AG04449 (cell line): ENCODE measurements at places on chromosomes 13 and 19.

DNA sequence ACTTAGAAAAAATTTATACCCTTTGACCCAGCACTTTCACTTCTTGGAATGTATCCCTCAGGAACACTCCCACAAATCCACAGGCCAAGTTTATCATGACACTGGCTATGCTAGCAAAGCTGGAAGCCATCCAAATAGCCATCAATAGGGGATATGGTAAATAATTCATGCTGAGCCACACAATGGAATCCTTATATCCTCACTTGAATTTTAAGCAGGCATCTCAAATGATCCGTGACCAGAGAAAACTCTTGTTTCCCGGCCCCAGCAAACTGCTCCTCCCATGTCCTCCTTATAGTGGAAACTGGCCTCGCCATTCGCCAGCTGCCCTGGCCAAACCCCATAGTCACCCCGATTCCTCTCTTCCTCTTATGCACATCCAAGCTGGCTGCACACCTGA, 37.6 kb downstream of the GRIK5 start:
- DNase-seq: no peak

- peak; percentile 5 for DNase-seq
Observed at GRCh38 chr13:78194904-78195639, 276.4 kb upstream of the EDNRB start.

DNA sequence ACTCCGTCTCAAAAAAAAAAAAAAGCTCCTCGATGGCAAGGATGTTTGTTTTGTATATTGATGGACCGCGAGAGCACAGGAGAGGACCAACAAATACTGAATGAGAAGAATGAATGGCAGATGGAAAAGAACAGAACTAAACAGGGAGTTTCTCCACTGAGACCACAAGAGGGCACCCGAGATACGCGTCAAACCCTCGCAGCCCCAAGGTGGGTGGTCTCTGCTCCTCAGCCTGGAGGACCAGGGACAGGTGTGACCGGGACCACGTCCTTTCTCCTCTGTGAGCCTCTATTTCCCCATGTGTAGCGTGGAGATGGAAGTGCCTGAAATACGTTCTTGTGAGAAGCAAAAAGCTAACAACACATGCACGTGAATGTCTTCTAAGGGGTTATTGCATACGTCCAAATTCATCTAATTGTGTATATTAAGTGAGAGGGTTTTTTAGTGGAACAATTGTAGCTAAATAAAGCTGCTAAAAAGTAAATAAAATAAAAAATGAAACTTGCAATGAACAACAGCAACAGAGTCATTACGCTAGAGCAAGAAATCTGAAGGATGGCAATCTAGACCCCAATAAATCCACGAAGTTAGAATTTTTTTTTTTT, 8.3 kb upstream of the CDC42EP5 start:
- DNase-seq: no peak

DNA sequence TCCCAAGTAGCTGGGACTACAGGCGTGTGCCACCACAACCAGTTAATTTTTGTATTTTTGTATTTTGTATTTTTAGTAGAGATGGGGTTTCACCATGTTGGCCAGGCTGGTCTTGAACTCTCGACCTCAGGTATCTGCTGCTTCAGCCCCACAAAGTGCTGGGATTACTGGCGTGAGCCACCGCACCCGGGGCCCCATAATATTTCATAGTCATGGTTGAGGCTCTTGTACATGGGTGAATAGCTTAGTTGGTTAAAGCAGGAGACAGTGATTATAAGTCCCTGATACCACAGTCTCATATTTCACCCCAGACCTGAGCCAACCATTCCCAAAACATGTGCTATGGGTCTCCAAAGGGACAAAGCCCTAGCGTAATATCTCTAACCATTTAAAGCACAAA, 26.1 kb downstream of the MBNL2 start:
- DNase-seq: no peak

- no peak for DNase-seq
Observed at GRCh38 chr13:81610644-81611043, 1269.7 kb upstream of the SPRY2 start.

- no peak for DNase-seq
Observed at GRCh38 chr19:47094557-47095475, 18.8 kb downstream of the ZC3H4 start.

- no peak for DNase-seq
Observed at GRCh38 chr13:111343186-111343805, 22.9 kb downstream of the TEX29 start.

GRCh38 chr19:3387645-3388589, 21.5 kb downstream of the NFIC start:
- DNase-seq: no peak

DNA sequence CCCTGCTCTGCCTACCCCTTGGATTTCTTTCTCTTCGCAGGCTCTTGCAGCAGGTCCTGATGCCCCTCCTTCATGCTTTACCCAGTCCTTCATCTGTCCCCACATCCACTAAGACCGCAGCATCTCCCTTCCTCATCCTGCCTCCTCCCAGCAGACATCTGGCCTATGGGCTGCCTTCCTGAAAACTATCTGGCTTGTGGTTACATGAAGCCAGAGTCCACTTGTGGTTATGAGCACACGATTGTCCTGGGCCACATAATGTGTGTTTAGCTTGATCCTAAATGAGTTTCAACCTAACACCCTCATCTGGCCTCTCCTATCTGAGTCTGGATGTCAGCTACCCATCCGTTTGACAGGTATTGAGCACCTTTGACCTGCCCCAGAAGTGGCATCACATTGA, 5.5 kb upstream of the ZNF175 start:
- no peak for DNase-seq

DNA sequence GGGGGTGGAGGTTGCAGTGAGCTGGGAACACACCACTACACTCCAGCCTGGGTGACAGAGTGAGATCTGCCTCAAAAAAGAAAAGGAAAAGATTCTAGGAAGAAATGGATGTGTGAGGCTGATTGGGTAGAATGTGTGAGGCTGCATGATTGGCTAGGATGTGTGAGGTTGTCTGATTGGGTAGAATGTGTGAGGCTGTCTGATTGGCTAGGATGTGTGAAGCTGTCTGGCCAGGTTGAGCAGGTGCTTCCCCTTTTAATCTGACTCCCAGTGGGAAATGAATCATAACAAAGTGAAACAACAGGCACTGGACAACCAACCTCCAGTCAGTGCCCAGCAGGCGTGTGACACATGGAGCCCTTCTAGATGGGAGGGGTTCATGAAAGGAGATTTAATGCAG, 14.7 kb downstream of the C13orf46 start:
- DNase-seq: no peak

GRCh38 chr13:23623394-23623793, 53.2 kb downstream of the TNFRSF19 start:
- no peak for DNase-seq

- no peak for DNase-seq
Observed at GRCh38 chr19:16355293-16356043, 30.8 kb downstream of the KLF2 start.

DNA sequence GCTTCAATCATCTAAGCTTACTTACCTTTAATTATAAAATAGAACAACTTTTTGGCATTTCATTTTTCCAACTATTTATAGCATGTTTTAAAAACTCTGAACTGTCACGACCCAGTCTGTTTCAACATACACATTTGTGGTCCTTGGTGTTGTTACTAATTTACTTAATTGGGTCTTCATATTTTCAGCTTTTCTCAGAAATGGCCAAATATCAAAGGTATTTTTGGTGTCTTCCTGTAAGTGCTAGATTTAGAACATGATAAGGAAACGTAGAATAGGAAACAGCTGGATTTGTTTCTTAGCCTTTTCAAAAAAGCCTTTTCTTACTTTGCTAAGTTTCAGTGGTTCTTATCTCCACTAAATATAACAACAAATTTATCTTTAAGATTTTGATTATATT, 11.4 kb downstream of the LPAR6 start:
- DNase-seq: no peak

DNA sequence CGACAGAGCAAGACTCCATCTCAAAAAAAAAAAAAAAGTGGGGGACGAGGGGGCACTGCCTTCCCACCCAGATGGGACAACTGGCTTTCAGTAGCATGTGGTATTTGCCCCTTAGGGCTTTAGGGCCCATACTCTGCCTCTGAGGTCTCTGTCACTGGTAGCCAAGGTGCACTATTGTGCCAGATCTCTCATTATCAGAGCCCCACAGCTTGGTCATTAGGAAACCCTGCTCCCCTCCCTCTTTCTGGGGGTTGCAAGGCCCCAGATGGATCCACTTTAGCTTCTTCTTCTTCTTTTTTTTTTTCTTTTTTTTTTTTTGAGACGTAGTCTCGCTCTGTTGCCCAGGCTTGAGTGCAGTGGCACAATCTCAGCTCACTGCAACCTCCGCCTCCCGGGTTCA, 11.2 kb upstream of the ZNF358 start:
- DNase-seq: no peak

DNA sequence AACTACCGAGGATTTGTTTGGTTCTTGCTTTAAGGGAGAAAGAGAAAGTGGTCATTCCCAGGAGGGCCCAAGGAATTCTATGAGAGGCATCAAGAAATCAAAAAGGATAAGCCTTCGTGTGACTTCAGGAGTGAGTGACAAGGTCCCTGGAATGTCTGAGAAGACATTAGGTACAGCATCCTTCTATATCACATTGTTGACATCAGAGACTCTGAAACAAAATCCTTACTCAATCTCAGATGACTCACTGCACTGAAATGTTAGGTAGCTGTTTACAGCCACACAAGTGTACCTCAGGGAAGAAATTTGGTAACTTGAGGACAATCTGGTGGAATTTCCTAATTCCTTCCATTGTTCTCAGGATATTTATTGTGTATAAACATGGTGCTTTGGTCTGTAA, 7.9 kb upstream of the LGALS14 start:
- no peak for DNase-seq

GRCh38 chr19:47390533-47391488, 28.5 kb downstream of the MEIS3 start:
- DNase-seq: no peak

DNA sequence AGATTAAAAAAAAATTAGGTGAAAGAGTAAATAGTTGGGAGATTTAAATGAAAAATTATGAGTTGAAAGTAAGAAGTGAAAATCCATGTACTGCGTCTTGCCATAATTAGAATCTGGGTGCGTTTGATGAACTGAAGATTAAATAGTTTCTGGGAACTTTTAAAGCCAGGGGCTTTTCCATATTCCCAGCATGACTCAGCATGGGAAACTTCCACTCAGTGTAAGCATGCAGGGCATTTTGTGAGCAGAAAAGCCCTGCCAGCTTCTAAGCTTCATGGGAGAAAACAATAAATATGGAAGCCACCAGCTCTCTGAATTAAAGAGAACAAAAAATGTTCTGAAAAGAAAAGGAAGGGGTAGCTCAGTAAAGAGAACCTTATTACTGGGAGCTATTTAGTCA, 62.0 kb upstream of the EDNRB start:
- DNase-seq: no peak

- no peak for DNase-seq
Observed at GRCh38 chr13:101892296-101892695, 439.8 kb downstream of the ITGBL1 start.

DNA sequence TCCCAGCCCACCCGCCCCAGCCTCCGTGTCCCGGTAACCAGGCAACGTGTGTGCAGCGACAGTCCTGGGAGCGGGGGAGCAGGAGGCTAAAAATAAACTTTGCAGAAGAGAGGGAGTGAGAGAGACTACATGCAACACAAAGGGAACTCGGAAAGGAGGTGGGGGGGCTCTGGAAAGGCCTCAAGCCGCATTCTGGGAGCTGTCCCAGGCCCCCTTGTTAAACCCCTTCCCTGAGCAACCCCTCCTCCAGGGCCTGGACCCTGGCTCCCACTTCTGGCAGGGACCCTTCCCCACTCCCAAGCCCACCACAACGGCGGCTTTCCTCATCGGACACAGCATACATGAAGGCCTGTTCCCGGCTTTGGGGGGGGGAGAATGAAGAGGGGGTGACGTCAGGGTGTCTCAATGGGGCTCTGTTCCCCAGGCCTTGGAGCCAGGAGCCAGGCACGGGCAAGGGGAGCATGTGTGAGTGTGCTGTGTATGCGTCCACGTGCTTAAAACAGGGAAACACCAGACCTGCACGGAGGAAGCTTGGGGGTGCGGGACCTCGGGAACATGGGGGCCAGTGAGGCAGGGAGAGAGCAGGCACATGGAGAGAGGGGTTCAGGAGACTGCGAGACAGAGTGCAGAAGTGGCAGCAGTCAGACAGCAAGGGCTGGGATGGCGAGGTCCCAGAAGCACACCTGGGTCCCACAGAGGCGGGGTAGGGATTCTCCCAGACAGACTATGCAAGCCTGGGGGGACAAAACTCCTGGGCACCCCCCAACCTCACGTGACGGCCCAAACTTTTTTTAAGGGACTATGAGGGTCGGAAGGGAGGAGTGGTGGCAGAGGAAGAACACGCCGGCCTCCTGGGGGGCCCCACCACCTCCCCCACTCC, 2.3 kb downstream of the ERF start:
- no peak for DNase-seq

- no peak for DNase-seq
Observed at GRCh38 chr19:17170538-17171297, 44.4 kb upstream of the USE1 start.

GRCh38 chr19:48814895-48815294, 4.1 kb upstream of the BCAT2 start:
- no peak for DNase-seq

DNA sequence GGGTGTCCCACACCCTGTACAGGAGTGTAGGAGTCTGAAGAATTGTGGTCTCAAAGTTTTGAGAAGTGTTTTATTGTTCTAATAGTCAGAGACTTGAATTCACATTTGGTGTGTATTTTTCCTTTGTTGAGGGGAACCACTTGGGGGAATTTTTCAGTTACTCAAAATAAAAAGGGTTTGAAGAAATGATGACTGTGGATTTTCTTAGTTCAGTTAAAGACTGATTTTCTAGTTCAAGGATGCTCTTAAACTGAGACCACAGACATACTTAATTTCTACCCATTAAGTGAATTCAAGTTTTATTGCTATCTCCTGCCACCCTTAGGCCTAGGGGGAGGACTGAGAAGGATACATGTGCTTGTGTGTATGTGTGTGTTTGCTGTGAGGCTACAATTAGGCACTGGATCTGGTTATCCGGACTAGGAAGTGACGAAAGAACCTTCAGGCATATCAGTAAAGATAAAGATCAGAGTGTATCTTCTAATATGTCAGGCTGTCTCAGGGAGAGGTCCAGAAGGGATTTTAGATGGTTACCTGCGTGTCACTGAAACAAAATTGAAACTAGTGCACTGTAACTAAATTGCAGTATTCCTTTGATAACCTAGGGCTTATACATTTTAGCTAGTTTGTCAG, 234.9 kb upstream of the DACH1 start:
- DNase-seq: no peak

DNA sequence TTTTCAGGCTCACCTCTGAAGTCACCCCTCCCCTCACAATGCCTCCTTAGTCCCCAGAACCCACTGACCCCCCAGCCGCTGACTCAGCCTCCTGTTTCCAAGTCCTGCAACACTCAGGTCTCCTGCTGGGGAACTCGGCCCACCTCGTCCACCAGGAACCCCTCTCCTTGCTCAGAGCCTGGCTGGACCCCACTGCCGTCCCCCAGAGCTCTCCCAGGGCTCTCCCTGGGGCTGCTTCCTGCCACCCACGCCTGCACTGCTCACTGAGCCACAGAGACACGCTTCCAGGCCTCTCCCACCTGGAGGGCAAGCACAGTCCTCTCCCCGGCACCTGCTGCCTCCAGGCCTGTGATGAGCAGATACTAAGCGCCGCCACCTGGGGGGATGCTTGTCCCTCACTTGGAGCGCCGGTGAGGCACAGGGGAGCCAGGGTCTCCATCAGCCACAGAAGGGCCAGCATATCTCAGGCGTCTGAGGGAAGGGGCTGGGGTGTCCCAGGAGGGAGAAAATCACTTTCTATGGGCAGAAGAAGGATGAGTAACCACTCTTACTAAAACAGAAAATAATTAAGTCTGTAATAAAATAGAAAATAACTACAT, 53.8 kb downstream of the KLF2 start:
- DNase-seq: no peak
